Spinal cord (tissue), 10 donors: ENCODE measurements at places on chromosomes 1 and 21. TPM values are rescaled to one million over a fixed set of nuclear protein-coding genes. Genes with fewer than 3 reads are reported as not detected.

Gene TPM3
- 235 TPM for total RNA-seq

Gene UBL4B
- not detected for total RNA-seq

Gene FAM43B
- total RNA-seq = 3.0 TPM

Gene PSRC1
- total RNA-seq = 27.4 TPM

Gene GJA9
- total RNA-seq = not detected

Gene FALEC
- not detected for total RNA-seq
